ENCODE measurements at places on chromosomes 6 and 20.

GRCh38 chr6:129253242-129253641 is 370.3 kb downstream of the LAMA2 start:
- no peak for DNase-seq

GRCh38 chr20:32285621-32286371 is 8.3 kb downstream of the KIF3B start:
- DNase-seq: no peak

GRCh38 chr6:109841869-109842268 is 136.2 kb upstream of the GPR6 start:
- DNase-seq: no peak

DNA sequence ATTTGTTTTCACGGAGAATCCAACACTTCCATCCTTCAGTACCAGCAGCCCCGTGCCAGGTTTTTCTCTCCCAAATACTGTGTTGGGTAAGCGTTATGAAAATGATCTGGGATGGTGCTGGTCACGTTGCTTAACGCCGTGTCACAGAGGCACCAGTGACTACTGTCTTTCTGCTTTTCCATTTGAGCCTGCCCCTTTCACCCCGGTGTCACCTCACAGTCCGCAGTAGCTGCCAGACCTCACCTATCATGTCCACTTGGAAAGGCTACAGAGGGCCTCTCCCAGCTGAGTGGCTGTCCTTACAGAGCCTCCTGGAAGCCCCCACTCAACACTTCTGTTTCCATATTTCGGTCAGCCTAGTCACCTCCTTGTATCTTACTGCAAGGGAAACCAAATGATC is 176.5 kb upstream of the ARID1B start:
- no peak for DNase-seq

DNA sequence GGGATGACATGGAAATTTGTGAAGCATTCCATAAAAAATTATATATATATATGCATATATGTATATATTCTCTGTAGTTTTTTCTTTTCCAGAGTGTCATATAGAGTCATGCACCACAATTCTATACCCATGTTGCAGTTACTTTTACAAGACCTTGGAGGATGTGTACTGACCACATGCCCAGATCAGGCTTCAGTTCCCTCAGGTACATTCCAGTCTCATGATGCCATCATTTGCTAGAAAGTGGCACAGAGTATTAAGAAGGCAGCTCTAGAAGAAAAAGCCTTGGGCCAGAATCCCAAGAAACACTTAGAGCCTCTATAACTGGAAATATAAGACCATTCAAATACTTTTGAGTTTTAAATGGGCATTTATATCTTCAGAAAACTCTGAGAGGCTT is 685.5 kb upstream of the FLRT3 start:
- DNase-seq: no peak

DNA sequence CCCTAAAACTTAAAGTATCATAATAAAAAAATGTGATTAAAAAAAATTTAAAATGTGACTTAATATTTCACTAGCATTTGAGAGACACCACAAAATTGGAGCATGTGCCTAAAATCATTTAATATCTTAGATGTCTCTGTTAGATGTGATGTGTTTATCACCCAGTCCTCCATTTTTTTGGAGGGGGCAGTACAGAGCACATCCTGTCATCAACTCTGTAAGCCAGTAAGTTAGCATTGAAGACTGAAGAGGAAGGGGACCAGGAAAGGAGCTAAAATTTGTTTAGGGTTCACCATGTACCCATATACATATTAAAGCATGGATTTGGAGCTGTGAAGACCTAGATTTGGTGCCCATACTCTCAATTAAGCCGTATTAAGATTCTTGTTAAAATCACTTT is 30.7 kb upstream of the ADIG start:
- no peak for DNase-seq

DNA sequence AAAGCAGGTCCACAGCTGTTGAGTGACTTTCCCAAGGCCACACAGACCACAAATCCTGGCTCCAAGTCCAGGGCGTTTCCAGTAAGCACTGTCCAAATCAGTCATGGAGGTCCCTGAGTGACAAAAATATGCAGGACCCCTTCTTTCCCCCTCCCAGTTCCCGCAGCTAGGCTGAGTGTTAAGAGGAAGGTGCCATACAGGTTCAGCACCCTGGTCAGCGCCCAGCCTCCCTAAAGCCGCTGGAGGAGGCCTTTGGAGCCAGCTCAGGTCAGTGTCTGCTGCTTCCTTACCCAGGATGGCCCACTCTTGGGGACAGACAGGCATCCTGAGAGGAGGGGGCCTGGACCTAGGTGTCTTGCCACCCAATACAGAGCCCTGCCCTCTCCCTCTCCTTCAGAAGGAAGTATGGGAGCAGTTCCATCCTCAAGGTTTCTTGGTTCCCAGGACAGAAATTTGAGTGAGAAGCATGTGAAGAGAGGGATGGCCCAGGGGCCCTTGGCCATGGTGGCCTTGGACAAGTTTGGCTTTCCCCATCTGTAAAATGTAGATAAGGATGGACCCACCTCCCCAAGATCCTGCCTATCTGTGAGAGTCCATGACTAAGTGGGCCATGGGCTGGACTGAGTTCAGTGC is 13.2 kb downstream of the TMEM74B start:
- no peak for DNase-seq

Measured in adrenal gland (tissue), 19 donors.